Forelimb muscle (tissue), 1 donor: ENCODE measurements at places on chromosomes 2 and 18. TPM values are rescaled to one million over a fixed set of nuclear protein-coding genes. Genes with fewer than 3 reads are reported as not detected.

GRCh38 chr18:79540161-79540903, 139.3 kb upstream of the CTDP1 start:
- DNase-seq: no peak

DNA sequence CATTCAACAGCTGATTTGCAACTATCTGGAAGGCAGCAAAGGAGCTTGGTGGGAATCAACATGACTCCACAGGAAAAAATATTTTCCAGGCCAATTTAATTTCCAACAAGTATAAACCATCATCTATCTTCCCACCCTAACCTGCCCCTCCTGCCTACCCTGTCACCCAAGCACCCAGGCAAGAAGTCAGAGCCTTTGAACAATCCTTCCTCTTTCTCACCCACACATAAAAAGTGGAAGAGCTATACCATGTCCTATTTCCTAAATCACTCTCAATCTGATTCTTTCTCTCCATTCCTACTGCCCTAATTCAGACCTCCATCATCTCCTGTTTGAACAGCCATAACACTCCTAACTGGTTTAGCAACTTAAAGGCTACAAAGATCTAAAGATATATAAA, 12.7 kb downstream of the SPIRE1 start:
- DNase-seq: no peak

DNA sequence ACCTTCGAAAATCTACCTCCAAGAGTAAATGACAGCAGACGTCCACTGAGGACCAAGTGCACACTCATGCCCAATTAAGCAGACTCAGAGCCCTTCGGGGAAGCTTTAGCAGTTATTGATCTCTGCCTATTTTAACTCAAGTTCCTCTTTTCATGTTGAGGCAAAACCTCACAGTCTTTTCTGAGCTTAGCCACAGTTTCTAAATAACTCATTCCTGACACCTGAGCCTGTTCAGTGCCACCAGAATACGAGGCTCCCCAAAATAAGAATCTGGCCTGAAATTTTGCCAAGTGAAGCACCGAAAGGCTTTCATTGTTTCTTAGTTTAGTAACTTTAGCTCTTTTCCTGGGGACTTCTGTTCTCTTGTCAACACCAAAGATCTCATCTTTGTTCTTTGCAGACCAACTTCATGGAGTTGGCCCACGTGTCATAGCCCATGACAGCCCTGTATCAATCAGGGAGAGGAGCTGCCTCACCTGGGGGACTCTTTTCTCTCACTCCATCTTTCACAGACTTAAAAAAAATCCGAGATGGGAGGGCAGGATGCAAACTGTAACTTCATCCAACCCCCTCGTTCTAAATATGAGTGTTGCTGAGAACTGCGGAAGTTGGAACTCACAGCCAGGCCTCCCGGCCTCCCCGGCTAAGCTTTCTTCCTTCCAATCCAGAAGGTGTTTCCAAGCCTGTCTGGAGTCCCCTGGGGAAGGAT, 22.2 kb downstream of the INPP5D start:
- no peak for DNase-seq

Gene LYG2
- 0.22 TPM for polyA plus RNA-seq

Gene COL4A3
- 0.16 TPM for polyA plus RNA-seq
